ENCODE measurements at places on chromosomes 3 and 15.

- peak; percentile 86 for DNase-seq
These were observed at the start of gene CEP70 for GRCh38 chr3:138594150-138594934. CEP70 (minus strand) TSS chr3:138594260; CDS start chr3:138572927, 21,333 bp downstream.

- DNase-seq = no peak
These were observed 66.9 kb downstream of the ETV5 start for GRCh38 chr3:186042036-186042435.

DNA sequence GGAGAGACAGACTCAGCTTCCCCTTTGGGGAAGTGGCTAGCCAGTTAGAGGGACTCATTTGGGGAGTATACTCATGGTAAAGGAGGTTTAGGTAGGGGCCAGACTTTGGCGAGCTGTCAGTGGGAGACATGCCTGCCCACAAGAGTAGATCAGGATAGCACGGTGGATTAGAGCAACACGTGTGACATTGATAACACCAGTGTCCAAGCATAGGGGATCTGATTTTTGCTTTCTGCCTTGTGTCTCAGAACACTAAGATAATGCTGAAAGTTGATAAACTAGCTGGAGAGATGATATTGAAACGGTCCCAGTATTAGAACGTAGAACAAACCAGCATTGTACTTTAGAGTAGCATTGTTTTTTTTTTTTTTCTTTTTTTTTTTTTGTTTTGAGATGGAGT lies 25.9 kb downstream of the MAP6D1 start:
- no peak for DNase-seq

DNA sequence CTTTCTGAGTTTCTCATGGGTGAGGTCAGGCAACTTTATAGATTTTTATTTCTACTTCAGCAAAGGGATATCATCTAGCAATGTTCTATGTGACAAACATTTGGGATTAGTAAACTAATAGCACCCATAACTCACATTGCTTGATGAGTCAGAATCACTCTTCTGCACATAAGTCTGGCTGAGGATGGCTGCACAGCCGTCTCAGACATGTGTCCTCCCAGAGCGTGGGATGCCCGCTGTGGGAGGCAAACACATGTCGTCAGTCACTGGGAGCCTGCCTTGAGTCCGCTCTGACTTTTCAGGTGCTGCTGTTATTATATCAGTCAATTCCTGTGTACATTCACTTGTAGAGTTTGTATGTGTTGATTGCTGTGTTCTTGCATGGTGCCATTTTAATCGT lies 230.7 kb upstream of the TRIM42 start:
- DNase-seq = no peak

GRCh38 chr3:9408546-9408945 lies 11.1 kb downstream of the SETD5 start:
- no peak for DNase-seq

- peak; percentile 8 for DNase-seq
These were observed 269.3 kb downstream of the ARPP21 start for GRCh38 chr3:35908366-35909232.

GRCh38 chr3:24363242-24363641 lies 131.4 kb downstream of the THRB start:
- no peak for DNase-seq

- no peak for DNase-seq
These were observed 34.1 kb downstream of the ZNF710 start for GRCh38 chr15:90035095-90035839.

GRCh38 chr15:77083381-77084160 lies 12.7 kb upstream of the TSPAN3 start:
- DNase-seq = peak; percentile 35

GRCh38 chr3:138687236-138687635 lies 78.7 kb downstream of the FAIM start:
- DNase-seq = no peak

DNA sequence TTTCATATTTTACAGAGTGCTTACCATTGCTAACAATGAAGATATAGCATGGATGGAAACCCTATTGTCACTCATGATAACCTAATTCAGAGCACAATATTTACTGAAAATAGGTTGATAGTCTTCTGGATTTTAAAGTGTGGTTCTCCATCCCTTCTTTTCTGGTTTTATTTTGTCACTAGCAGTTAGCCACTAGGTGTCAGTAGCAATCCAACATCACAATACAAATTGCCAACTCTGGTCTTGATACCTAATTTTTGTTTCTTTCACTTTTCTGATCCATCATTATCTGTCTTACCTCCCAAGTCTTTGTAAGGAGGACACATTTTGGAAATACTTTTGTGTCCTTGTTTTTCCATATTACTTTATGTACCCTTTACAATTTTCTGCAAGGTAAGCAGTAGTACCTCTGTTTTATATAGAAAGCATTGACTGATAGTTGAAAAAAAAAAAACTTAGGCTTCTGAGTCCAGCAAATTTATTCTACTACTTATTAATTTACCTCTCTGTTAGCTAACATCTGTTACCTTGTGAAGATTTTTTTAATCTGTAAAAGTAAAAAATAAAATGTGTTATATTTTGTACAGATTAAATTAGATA lies 28.3 kb upstream of the CRYBG3 start:
- no peak for DNase-seq

DNA sequence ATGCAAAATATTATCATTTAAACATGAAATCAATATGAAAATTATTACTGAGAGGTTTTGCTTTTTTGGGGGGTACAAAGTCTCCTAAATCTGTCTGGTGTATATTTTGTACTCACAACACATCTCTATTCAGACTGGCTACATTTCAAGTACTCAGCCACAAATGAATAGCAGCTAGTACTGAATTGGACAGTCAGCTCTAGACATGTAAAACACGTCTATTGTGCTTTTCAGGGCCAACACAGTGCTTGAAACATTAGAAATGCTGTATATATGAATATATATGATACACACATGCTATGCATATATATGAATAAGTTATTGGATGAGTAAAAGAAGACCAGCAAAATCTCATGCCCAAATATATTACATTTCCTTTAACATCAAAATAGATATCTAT lies 103.8 kb upstream of the CFAP20DC start:
- DNase-seq = no peak

- no peak for DNase-seq
These were observed 256.2 kb upstream of the IL12A start for GRCh38 chr3:159732172-159733111.

GRCh38 chr3:172138792-172139507 lies 99.6 kb downstream of the FNDC3B start:
- DNase-seq = no peak

GRCh38 chr3:123635217-123635616 lies 50.4 kb upstream of the HACD2 start:
- no peak for DNase-seq

DNA sequence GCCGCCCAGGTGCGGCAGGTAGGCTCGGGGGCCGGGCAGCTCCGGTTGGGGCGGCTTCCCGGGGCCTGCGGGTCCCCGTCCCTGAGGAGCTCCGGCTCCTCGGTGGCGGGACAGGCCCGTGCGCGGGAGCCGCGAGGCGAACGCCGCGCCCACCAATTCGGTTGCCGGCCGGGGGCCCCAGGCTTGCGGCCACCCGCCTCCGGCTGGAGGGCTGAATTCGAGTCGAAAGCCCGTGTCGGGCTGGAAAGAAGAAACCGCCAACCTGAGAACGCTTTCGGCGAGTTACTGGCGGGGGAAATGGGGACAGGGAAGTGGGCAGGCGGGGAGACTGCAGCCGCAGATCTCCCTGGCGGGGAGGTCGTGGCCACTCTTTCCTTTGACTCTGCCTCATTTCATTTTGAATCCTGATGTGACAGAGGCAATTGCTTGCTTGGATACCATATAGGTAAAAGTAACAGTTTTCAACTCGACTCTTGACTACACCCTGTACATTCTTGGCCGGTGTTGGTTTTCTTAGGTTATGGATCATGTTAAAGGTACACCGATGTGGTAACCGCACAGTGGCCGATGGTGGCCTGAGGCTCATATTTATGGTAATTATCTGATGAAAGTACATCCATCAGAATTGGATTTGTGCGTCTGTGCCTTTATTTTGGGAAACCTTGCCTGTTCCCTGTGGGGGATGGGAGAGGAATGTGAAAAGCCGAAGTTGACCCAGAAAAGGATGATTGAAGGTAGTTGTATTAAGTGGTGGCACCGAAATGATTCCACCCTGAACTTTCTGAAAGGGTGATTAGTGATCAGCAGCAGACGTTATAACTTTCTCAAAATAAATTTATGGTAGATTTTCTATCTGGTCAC lies 1.7 kb downstream of the B3GNT5 start:
- no peak for DNase-seq

- DNase-seq = no peak
These were observed 67.9 kb upstream of the KY start for GRCh38 chr3:134718726-134719125.

GRCh38 chr3:185172086-185173049 lies 19.5 kb upstream of the C3orf70 start:
- DNase-seq = no peak

DNA sequence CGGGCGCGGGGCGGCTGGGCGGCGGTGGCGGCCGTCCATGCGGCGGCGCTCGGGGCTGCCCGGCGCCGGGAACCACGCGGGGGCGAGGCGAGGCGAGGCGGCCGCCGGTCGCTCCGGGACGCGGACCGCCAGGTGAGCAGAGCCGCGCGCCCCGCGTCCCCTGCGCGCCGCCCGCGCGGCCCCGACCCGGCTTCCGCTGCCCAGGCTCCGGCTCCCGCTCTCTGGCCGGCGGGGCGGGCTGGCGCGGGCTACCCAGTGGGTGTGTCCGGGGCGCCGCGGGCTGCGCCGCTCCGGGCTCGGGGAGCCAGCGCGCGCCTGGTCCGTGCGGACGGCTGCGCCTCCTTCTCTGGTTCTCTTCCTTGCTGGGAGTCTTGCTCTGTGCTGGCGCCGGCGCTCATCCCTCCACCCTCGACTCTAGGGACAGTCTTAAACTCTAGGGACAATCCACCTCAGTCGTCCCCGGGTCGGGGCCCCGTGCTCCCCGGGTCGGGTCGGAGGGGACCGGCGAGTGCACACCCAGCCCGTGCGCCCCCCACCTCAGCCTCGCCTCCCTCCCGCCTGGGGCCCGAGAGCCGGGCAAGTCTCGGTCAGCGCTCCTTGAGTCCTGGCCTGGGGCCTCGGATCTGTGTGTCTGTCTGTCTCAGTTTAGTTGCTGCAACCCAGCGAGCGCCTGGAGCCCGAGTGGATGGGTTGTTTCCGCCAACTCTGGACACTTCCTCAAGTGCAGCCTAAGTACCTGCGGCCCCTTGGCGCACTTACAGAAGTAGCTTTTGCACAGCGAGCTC lies 488 bp downstream of the THSD4 start:
- DNase-seq = no peak

DNA sequence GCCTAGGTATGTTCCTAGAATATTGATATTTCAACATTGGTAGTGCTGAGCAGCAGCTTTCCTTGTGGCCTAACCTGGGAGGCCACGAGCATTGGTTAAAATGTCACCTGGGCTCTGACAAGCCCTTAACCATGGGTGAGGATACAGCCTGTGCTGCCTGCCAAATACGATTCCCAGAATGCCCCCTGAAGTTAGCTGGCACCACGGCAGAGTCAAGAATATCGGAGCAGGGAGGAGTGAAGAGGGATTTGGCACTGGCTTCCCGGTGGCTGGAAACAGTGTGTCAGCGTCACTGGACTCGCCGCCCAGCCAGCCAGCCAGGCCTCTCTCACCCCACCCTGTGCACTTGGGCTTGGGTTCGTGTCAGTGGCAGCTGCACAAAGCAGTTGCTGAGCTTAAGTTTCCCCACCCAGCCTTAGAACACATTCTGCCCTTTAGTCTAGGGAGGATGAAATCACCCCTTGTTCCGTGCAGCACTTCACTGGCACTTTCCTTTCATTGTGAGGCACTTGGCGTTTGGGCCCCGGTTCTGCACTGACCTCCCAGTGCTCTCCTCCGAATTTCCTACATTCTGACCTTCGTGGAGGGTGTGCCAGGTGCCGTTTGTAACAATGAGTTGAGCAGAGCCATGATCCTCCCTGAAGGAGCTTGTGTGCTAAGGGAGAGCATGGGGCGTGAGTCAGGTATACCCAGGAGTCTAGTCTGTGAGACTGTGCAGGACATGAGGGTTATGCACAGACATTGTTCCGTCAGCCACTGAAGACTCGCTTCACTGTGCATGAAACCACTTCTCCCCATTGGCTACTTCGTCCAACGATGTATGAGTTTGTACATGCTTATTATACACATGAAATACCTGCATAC lies 152.8 kb upstream of the BHLHE40 start:
- no peak for DNase-seq

GRCh38 chr3:20023623-20024405 lies 11.8 kb upstream of the PP2D1 start:
- no peak for DNase-seq

- no peak for DNase-seq
These were observed 43.4 kb downstream of the UMPS start for GRCh38 chr3:124773351-124774326.

- no peak for DNase-seq
These were observed 55.1 kb upstream of the POLR2M start for GRCh38 chr15:57651445-57651844.

DNA sequence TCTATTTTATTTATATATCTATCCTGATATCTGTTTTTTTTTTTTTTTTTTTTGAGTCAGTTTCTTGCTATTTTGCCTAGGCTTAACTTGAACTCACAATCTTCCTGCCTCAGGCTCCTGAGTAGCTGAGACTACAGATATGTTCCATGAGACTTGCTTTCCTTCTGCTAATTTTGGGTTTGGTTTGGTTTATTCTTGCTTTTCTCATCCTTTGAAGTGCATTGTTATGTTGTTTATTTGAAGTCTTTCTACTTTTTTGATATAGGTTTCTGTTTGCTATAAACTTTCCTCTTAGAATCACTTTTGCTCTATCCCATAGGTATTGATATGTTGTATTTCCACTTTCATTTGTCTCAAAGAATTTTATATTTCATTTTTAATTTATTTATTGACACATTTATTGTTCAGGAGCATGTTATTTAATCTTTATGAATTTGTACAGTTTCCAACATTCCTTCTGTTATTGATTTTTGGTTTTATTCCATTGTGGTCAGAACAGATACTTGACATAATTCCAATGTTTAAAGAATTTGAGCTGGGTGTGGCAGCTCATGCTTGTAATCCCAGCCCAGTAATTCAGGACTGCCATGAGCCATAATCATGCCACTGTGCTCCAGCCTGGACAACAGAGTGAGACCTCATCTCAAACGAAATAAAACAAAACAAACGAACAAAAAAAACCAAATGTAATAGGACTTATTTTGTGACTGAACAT lies 62.3 kb upstream of the PLSCR4 start:
- no peak for DNase-seq

- no peak for DNase-seq
These were observed 90.3 kb downstream of the ASB7 start for GRCh38 chr15:100692671-100693070.

- no peak for DNase-seq
These were observed 220.4 kb downstream of the SNRPN start for GRCh38 chr15:25175033-25175788.

DNA sequence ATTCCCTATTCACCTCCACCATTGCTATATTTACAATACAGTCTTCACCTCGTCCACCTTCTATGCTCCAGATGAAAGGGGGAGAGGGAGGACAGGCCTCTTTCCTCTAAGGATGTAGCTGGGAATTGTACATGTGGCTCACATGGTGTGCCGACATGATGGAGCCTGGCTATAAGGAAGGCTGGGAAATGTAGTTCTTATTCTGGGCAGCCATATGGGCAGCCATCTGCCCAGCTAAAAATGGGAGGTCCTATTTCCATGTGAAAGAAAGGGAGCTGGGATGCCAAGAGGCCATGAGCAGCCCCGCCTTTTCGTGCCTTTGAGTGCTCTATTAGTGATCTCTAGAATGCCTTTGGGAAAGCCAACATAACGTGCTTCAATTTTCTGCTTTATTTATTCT lies 27.1 kb upstream of the MGLL start:
- DNase-seq = no peak

Data from T-helper 9 cell (primary cell).